NCI-H1694 treated with DMSO at 0.1 percent for 48 hours (cell line): ENCODE measurements at places on chromosomes 5 and 9.

GRCh38 chr9:97525451-97525850 is 24.0 kb downstream of the TMOD1 start:
- DNase-seq: no peak

- DNase-seq: no peak
Observed at GRCh38 chr9:121207371-121207940, 5.8 kb upstream of the RAB14 start.

- DNase-seq: no peak
Observed at GRCh38 chr5:174552428-174552827, 172.0 kb upstream of the MSX2 start.

DNA sequence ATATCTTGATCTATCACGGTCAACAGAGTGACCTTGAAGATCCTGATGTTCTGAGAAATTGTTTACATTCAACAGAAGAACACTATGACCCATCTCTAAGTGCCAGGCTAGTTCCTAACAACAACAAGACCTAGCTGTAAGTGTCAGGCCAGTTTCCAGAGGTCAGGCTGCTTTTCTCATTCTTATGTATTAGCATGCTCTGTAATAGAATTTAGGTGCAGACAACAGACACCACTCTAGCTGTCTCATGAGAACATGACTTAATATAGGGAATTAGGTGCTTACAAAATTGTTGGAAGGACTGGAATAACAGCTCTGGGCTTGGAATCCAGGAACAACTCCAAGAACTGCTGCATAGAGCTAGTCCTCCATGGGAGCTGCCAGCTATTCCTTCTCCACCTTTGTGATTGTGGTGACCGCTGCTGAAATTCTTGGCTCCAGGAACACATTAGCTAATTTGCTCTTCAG is 138.7 kb downstream of the SNX18 start:
- no peak for DNase-seq

- no peak for DNase-seq
Observed at GRCh38 chr9:20512106-20512505, 110.2 kb downstream of the MLLT3 start.

DNA sequence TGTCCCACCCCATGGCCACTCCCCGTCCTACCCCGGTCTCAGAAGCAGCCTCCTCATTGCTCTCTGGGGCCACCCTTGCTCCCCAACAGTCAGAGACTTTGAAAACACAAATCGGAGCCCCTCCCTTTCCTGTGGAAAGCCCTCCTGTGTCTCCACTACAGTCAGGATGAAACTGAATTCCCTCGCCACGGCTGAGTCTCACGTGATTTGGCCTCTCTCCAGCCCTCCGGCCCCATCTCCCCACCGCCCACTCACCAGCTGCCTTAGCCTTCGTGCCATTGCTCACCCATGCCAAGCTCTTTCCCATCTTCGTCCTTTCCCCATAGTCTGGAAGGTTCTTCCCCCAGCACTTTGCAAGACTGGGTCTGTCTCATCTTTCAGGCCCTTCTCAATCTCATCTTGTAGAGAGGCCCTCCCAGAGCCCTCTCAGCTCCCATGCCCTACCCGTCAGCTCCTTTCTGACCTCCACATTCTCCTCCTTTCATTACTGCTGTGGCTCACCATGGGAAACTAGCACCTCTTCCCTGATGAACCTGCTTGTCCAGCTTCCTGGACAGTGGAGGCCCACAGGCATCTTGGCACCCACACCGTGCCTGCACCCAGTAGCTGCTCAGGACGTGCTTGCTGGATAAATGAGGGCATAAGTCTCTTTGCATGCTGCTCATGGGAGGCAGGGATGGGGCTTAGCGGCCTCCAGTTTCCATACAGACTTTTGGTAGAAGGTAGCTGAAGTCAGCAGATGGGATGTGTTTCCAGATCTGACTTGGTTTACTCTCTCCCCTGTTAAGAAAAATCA is 126.4 kb upstream of the COL5A1 start:
- no peak for DNase-seq

DNA sequence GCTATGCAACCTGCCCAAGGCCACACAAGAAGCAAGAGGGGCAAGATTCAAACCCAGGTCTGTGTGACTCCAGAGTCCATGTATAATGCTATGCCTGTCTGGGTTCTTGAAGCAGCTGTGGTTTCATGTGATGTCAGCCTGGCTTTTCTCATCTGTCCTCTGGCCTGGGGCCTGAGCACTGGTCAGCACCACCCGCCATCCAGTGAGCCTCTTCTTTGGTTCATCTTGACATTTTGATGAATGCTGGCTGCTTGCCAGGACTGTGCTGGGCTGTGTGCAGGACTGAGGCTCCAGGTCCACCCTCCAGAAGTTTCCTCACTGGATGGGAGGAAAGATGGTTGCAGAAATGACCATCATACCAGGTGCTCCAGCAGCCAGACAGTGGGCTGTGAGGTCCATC is 61.5 kb downstream of the TSTD2 start:
- DNase-seq: no peak

DNA sequence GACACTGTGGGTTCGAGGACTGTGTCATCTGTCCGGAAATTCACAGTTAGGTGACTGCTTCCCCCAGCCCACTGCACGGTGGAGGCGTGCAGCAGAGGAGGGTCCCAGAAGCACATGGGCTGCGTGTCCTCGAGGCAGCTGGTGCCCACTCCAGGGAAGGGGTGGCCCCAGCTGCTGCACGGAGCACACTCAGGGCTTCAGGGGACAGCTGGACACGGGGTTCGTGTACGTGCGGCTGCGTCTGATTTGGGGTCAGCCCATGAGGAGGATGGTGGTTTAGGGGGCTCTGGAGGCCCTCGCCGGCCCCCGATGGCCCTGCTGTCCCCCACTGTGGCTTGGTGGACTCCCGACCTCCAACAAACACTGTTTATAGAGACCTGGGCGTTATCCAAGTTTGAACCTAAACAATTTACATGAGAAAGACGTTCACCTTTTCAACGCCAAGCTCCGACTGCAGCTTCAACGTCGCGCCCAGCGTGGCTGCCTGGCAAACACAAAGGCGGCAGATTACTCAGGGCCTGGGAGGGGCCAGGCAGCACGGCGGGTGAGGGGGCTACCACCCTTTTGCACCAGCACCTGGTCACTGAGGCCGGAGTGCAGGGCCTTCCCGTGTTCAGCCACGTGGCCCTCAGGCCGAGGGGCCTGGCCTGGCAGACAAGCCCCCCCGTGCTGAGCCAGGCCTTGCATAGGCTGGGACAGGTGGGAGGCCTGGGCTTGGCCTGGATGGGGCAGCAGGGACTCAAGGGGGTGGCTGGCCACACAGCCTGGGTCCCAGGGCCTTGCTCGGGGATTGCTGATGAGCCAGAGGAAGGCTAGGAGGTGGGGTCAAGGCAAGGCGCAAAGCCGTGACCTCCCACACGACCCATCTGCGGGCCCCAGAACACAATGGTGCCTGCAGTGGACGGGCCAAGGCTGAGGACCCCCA is 55.2 kb downstream of the EXD3 start:
- DNase-seq: no peak

DNA sequence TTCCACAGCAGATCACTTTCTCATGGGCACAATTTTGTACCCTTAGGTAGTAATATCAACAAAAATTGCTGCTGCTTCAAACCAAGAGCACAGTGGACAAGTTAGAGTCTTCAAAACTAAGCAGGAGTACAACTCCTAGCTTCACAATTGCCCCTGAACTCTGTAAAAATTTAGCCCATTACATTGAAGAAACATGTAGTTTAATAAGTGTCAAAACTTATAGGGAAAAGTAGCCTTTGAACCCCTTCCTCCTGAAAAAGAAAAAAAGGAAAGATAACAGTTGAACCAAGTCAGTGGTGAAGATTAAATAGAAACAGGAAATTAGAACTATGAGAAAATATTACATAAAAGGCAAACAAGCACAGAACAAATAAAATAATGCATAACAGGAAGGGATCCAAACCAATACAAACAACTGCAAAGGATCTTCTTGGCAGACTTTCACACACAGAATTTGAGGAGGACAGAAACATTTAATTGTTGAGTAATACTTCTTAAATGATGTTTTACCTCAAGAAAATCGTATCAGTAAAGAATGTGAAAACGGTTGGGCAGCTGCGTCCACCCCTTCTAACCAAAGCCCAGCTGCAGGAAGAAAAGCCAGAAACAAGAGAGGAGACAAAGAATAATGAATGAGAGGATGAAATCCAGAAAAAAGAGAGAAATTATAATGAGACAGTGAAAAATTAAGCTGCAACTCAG is 636.0 kb downstream of the NR2F1-AS1 start:
- no peak for DNase-seq
